Epithelial cell of esophagus (primary cell): ENCODE measurements at places on chromosomes 12 and 14.
A peak's percentile ranks its signal among the peaks of the same experiment; 100 is the strongest.

- DNase-seq = peak; percentile 97
Observed at GRCh38 chr12:96047229-96048211, 12.1 kb upstream of the LTA4H start.

DNA sequence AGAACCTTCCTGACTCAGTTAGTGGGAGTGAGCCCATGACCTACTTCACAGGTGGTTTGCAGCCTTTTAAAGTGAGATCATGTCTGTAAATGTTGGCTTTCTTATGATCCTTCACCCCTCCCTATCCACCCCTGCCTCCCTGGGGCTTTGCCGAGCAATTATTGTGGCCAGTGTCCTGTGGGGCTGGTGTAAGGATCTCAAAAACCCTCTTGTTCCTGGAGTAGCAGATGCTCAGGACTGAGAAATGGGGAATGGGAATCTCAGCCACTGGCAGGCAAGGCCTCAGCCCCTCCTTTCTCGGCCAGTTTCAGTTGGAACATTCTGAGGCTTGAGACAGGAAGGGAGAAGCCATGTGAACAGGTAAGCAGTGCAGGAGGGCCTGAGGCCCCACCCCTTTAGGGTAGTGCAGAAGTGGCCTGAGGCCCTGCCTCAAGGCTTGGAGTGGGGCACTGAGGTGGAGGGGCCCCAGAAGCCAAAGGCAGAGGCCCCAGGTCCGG is 53.8 kb downstream of the PLEKHG3 start:
- DNase-seq = peak; percentile 92

DNA sequence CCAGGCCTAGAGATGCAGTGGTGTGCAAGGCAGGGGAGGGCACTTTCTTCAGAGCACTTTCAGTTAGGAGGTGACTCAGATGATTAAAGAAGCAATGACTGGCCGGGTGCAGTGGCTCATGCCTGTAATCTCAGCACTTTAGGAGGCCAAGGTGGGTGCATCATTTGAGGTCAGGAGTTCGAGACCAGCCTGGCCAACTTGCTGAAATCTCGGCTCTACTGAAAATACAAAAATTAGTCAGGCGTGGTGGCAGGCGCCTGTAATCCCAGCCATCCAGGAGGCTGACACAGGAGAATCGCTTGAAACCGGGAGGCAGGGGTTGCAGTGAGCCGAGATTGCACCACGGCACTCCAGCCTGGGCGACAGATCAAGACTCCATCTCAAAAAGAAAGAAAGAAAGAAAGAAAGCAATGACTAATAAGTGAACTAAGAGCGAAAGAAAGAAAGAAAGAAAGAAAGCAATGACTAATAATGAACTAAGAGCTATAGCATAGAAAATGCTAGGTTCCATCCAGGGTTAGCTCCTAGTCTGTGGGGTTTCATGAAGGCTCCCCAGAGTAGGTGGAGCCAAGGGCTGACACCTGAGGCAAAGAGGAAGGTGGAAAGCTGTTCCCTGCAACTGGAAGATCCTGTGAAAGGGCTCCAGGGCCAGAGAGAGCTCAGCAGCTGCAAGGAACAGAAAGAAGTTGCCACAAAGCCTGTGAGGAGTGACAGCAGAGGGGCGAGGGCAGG is 334.5 kb downstream of the CACNA1C start:
- DNase-seq = no peak

DNA sequence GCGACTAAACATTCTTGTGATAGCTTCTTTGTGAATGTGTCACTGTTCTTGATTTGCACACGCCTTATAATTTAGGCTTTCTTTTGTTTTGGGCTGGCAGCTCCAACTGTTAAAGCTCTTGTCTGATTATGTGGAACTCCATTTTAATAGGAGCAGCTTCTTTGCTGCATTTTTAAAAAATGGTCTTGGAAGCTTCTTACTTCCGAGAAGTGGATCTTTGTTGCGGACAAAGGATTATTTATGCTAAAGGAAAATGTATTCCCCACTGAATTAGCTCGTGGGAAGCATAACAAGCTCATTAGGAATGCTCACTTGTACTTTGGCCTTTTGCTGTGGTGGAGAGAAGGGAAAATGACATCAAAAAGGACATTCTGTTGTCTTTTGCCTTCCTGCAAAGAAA is 20.0 kb downstream of the GAS2L3 start:
- peak; percentile 2 for DNase-seq

- no peak for DNase-seq
Observed at GRCh38 chr12:91833780-91834359, 311.8 kb downstream of the BTG1 start.

DNA sequence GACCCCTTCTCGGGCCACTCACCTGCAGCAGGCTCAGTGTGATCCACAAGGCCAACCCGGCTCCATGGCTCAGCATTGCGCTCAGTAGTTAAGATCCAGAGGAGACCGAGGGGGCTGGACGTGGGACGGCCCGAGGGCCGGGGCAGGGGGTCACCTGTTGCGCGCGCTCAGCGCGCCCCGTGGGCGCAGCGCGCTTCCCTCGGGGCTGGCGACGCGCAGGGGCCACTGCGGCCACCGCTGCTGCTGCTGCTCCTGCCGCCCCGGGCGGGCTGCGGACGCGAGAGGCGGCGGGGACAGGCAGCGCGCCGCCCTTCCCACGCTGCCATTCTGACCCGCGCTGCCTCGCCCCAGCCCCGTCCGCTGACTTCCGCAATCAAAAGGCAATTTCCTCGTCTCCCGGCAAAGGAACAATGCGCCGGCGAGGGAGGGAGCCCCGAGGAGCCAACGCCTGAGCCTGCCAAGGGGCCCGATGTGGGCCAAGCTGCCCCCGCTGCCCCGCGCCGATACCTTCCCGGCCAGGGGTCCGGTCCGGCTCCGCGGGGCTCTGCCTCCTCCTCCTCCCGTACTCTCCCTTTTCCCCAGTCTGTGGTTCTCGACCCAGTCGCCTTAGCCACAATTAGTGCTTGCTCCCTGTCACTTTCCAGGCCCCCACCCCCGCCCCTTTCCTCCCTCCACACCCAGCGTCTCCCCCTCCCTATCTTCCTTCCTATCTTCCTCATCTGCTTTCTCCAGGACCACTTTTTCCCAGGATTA is 27.3 kb downstream of the PTPRB start:
- DNase-seq = peak; percentile 39

DNA sequence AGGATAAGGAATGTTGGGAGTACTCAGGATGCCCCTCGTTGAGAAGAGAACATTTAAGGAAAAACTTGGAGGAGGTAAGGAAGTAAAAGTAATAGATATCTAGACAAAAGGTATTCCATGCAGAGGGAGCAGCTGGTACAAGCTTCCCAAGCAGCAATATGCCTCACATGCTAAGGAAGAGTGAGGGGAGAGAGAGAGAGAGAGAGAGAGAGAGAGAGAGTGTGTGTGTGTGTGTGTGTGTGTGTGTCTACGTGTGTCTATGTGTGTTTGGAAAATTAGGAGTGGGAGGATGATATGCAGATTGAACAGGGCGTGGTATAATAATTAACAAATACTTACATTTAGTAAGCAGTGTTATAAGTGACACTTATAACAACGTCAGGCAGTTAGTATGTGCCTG is 9.2 kb upstream of the PARP11 start:
- no peak for DNase-seq

DNA sequence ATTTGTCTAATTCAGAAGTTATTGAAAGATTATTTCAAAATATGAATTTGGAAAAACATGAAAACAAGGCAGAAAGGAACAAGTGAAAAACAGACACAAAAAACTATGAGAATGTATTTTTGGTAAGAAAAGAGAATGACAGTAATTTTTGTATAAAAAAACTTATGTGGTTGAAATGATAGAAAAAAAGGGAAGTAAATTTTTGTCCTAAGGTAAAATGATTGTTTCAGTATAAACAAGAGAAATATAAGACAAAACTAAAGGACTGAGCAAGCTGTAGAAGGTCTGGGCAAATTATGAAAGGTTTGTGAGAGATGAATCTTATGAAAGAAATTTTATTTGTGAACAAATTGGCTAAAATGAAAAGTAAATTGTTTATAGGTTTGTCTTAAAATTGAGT is 44.6 kb downstream of the CEP83 start:
- no peak for DNase-seq

DNA sequence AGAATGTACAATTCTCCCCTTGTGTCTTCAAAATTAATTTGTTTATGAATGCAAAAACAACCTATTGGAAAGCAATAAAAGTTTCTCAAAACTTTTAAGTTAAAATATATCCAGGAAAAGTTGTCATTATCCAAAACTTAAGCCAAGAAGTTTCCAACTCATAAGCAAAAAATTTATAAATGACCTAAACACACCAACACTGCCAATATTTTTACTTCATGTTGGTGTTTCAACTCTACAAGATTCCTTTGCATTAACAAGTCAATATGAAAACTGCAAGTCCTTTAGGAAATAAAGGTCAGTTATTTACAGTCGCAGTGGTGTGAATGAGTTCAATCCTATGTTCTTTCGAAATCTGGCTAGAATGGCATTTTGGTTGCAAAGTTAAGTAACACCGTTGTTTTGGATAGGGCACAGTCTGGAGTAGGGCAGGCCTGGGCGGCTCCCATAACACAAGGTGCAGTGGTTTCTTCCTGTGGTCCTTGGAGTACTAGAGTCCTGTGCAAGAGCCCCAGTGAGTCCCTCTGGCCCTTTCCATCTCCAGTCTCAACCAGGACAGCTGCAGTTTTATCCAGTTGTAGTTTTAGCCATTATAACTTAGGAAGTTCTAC is 151.4 kb downstream of the MED13L start:
- DNase-seq = peak; percentile 65

GRCh38 chr14:54638135-54638446 is 71.2 kb downstream of the SAMD4A start:
- DNase-seq = peak; percentile 69

DNA sequence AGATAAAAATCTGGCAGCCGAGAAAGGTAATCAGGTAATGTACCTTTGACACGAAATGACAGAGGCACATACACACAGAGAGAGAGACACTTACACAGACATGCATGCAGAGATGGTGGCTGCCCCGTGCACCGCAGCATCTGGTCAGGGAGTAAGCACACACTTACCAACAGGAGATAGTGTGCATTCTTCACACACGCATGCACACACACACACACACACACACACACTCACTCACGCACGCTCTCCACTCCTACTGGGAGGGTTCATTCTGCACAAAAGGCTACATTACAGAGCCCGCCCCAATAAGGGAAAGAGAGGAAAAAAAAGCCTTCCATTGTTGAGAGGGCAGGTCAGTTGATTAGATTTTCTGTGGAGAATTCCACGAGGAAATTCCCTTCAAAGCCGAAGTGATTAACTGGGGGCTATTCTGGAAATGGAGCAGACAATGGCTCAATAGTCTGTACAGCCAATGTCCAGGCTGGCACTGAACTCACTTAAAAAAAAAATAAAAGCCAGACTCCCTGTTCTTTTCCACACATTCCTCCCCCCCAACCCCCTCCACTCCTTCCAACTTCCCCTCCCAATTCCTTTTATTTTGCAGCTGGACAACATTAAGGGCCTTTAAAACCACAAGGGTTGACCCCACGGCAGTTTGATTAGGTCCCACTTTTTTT is 1.4 kb upstream of the SOX5 start:
- DNase-seq = no peak

DNA sequence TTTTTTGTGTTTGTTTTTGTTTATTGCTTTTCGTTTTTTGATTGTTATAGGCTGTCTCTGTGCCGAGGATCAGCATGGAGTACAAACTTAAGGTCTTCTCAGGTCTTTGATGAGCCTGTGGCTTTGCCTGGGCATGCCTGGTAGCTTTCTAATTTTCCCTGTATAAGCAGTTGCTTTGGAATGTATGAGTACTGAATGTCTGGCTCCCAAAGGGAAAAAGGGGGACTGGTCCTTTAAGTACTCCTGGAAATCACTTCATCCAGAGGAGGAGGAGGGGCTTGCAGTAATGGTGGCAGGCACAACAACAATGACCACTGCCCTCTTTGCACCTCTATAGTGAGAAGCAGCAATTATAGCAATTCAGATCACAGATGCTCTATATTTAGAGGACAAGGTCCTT is 67.6 kb upstream of the TTC7B start:
- peak; percentile 88 for DNase-seq

- no peak for DNase-seq
Observed at GRCh38 chr12:50110127-50110761, 1.8 kb upstream of the COX14 start.

- DNase-seq = peak; percentile 51
Observed at GRCh38 chr12:27828196-27828595, 48.2 kb upstream of the MANSC4 start.

DNA sequence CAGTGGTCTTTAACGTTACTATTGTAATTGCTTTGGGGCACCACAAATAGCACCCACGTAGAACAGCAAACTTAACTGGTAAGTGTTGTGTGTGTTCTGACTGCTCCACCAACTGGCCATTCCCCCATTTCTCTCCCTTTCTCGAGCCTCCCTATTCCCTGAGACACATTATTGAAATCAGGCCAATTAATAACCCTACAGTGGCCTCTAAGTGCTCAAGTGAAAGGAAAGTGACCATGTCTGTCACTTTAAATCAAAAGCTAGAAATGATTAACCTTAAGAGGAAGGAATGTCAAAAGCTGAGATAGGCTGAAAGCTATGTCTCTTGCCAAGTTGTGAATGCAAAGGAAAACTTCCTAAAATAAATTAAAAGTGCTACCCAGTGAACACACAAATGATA is 22.3 kb downstream of the PPP1R13B start:
- DNase-seq = no peak

DNA sequence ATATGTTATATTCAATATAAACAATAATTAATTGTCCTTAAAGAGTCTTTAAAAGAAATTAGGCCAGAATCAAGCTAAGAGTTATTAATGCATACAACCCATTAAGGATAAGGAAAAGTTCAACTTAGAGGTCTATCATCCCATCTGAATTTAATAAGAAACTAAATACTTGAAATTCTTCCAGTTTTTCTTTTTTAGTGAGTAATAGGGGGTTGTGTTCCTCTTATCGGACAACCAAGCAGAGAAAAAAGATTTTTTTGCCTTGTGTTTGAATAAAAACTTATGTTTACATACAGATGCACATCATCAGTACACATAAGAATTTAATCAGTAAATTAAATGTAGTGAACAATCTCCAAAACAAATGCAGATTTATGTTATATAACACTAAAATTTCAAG is 32.5 kb downstream of the PAWR start:
- DNase-seq = no peak

GRCh38 chr12:116448165-116448739 is 110.9 kb upstream of the MAP1LC3B2 start:
- DNase-seq = no peak

GRCh38 chr14:96263347-96264199 is 7.6 kb downstream of the BDKRB1 start:
- DNase-seq = no peak

GRCh38 chr12:45331552-45331951 is 115.7 kb downstream of the ANO6 start:
- peak; percentile 20 for DNase-seq

GRCh38 chr12:47715393-47715876 is 9.6 kb upstream of the RPAP3 start:
- peak; percentile 82 for DNase-seq
